Activated CD4-positive, alpha-beta T cell treated with anti-CD3 and anti-CD28 coated beads, Interleukin-2, amount 50 U/mL, for 16 hours (primary cell): ENCODE measurements at places on chromosomes 12 and 14.
A peak's percentile ranks its signal among the peaks of the same experiment; 100 is the strongest.

- peak; percentile 96 for DNase-seq
These were observed 16.1 kb downstream of the GPR68 start for GRCh38 chr14:91228112-91229004.

GRCh38 chr14:98278800-98279199 is 993.2 kb downstream of the BCL11B start:
- no peak for DNase-seq

DNA sequence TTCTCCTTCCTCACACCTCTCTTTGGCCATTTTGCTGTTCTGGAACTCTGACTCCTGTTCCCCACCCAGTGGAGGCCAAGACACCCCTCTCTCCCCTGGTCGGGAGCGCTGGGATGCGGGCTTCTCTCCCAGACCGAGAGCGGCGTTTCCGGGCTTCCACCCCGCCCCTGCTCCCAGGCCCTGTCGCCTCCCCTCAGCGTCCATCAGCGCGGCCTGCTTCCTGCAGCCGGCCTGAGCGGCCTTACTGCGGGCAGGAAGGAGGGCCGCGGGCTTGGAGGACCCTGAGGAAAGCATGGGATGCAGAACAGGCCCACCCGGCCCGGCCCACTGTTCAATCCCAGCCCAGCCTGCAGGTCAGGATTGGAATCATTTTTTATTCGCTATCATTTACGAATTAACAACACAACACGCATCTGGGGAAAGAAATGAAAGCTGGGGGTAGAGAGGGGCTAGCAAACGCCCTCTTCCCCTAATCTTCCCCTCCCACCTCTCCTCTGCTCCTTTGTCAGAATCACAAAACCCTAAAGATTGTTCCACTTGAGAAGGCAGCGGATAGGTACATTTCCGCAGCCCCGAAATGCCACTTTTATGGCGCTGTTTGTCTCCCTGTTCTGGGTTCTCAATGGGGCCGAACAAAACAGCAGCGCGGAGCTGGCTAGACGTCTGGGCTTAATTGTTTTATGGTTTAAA is 3.8 kb upstream of the HOXC8 start:
- DNase-seq, result no peak

GRCh38 chr14:93033983-93034670 is 81.6 kb downstream of the ITPK1 start:
- peak; percentile 16 for DNase-seq

- no peak for DNase-seq
These were observed 8.3 kb downstream of the ANKRD33 start for GRCh38 chr12:51896236-51896635.

DNA sequence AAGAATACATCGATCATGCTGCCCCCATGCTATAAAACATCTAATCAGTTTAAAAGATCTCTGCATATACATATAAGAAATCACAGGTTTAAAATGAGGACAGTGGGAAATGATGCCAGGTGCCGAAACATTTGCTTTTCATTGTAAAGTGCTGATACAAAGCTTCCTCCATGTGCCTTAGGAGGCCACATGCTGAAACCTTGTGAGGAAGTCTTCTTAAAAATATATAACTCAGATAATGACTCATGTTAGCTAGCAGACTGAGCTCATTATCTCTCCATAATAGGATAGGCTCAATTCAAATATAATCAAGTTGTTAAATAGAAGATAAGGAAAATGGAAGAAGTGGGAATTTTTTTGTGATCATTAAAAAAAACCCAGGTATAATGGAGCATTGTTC is 65.9 kb downstream of the RFX4 start:
- DNase-seq, result no peak

DNA sequence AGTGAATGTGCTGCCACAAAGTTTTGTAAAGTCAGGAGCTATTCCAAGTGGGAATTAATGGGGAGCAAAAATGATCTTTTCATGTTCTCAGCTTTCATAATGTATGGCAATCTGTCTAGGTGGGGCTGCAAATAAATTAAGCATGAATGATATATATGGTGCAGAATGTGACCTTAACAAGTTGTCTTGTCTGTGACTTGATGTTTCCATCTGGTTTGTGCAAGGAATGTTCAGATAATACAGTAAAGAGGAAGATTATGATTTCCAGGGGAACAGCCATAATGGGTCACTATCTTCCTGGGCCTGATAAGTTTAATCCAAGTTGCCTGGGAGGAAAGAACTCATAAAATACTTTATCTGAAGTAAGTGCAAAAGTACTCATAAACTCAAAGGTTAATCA is 1815.8 kb upstream of the FLRT2 start:
- no peak for DNase-seq

GRCh38 chr12:64457466-64457865 is 5.5 kb downstream of the TBK1 start:
- peak; percentile 82 for DNase-seq
